ENCODE measurements at places on chromosomes 4 and X.

- H3K4me1 ChIP-seq = peaks cover 12% of the 10 kb centered on the region
- no peak for DNase-seq
- peaks cover 21% of the 10 kb centered on the region for H3K36me3 ChIP-seq
- H3K27ac ChIP-seq = no peak overlapping the region
- H3K27me3 ChIP-seq = no peaks in the 10 kb centered on the region
These were observed 5.1 kb downstream of the CD40LG start for GRCh38 chrX:136652822-136653723.

- H3K36me3 ChIP-seq = no peaks in the 10 kb centered on the region
- H3K4me3 ChIP-seq = no peak overlapping the region
- no peak overlapping the region for H3K27ac ChIP-seq
- H3K27me3 ChIP-seq = peaks cover 5% of the 10 kb centered on the region
These were observed 14.5 kb downstream of the AFP start for GRCh38 chr4:73450398-73451004.

GRCh38 chr4:148300877-148301276, 141.3 kb downstream of the NR3C2 start:
- no peaks in the 10 kb centered on the region for H3K4me1 ChIP-seq
- H3K36me3 ChIP-seq = peaks cover 2% of the 10 kb centered on the region
- H3K4me3 ChIP-seq = no peak overlapping the region
- no peak overlapping the region for H3K27ac ChIP-seq
- DNase-seq = no peak

DNA sequence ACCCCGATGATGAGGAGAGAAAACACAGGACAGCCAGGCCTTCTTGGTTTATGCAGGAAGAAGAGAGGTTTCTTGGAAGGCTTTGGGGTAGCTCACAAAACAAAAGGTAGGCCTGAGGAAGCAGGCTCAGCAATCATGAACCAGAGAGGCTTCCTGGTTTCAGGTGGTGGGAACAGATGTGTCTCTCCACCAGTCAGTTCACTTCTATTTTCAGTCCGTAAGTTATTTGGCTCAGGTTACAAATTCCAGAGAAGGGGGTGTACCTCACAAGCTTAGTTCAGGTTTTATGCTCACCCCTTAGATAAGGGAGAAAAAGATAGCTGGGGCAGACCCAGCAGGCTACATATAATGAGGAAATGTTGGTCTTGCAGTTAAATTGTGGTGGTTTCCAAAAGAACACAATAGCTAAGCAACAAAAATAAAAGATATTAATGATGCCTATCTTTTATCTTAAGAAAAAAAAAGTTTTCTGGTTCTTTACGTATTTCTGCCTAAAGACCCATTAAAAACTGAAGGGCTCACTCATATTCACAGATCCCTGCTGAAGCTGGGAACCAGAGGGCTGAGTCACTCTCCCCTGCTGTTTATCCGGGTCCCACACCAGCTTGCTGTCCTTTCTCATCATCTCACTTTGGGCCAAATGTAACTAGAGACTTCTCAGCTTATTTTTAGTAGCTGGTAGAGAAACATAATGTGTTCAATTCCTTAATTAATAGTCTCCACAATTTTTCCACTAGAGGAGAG, 177.0 kb downstream of the CAMK2D start:
- peaks cover 19% of the 10 kb centered on the region for H3K4me1 ChIP-seq
- no peak for DNase-seq
- no peaks in the 10 kb centered on the region for H3K27me3 ChIP-seq
- no peak overlapping the region for H3K4me3 ChIP-seq

- no peak overlapping the region for H3K27ac ChIP-seq
- no peak for DNase-seq
- no peaks in the 10 kb centered on the region for H3K27me3 ChIP-seq
These were observed 4.6 kb downstream of the RTL9 start for GRCh38 chrX:110363244-110363643.

- H3K27ac ChIP-seq = no peak overlapping the region
- no peaks in the 10 kb centered on the region for H3K4me1 ChIP-seq
- H3K36me3 ChIP-seq = no peaks in the 10 kb centered on the region
- DNase-seq = no peak
These were observed 85.8 kb downstream of the MID1 start for GRCh38 chrX:10534611-10535010.

GRCh38 chr4:4594285-4594920, 52.6 kb upstream of the STX18 start:
- H3K27me3 ChIP-seq = no peaks in the 10 kb centered on the region
- H3K36me3 ChIP-seq = peaks cover 22% of the 10 kb centered on the region
- no peak for DNase-seq
- H3K4me1 ChIP-seq = peaks cover 2% of the 10 kb centered on the region
- H3K4me3 ChIP-seq = no peak overlapping the region
- no peak overlapping the region for H3K27ac ChIP-seq

DNA sequence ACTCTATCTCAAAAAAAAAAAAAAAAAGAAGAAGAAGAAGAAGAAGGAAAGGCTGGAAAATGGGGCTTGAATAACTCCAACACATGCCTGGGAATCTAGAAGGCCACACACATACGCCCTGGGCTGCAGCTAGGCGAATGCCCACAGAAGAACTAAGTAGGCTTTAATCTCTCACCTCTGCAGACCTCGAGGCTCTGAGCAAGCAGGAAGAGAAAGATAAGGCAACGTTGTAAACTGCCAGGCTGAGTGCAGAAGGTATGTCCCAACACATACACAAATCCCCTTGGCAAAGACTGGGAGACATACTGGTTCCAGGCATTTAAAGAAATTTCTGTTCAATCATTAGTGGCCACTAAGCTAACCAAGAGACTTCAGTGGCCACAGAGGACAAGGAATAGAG, 18.4 kb downstream of the SLC38A5 start:
- no peak overlapping the region for H3K27ac ChIP-seq
- no peaks in the 10 kb centered on the region for H3K27me3 ChIP-seq
- H3K4me1 ChIP-seq = no peaks in the 10 kb centered on the region

DNA sequence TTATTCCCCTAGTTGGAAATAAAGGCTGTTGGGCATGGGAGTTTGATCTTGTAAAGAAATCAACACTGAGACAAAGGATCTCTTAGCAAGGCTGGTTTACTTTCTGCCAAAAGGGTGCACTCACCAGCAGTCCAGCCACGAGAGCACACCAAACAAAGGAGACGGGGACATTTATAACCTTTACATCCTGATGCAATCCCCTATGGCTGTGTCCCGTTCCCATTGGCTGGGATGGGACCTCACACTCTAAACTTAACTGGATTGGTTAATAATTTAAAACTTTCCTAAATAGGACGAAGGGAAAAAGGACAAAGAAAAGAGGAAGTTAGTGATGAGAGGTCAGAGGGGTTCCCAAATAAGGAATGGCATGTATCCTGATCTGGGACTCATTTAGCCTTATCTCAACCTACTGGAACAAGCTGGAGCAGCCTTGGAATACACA, 17.9 kb downstream of the METAP1 start:
- H3K27me3 ChIP-seq = no peaks in the 10 kb centered on the region
- H3K4me1 ChIP-seq = peaks cover 2% of the 10 kb centered on the region
- peaks cover 73% of the 10 kb centered on the region for H3K36me3 ChIP-seq

DNA sequence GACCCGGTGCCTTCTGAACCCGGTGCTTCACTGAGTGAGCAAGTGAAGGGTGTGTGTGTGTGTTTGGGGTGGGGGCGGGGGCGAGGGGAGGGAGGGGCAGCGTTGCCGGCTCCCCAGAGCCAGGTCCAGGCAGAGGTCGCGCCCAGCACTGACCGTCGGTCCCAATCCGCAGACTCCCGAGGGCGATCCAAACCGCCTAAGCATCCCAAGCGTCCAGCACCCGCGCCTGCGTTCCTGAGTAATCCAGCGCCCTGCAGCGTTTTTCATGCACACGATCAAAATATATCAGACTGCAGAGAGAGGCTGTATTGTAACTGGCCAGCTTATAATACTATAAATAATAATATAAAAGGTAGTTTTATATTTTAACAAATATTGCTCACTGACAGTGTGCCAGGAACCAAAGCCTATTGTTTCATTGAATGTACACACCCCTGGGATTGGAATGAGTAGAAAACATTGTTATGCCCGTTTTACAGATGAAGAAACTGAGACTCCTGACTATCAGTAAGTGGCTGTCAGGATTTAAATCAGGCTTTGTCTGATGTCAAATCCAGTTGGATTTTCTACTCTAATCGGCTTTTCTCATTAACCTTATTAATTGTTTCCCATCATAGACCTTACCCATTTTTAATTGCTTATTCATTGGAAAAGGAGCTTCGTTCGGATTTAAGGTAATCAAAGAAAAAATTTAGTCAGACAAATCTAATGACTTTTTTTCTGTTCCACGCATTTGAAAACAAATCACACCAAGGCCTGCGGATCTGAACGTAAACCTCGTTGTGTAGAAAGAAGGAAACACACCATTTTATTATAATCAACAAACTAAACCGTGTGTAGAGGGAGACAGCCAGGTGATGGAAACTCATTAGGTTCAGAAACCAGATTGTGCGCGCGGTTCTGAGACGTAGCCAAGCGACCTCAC, 4.0 kb upstream of the NKX3-2 start:
- peaks cover 2% of the 10 kb centered on the region for H3K36me3 ChIP-seq
- peaks cover 79% of the 10 kb centered on the region for H3K27me3 ChIP-seq

GRCh38 chrX:17082831-17083230, 136.4 kb downstream of the REPS2 start:
- peaks cover 7% of the 10 kb centered on the region for H3K27me3 ChIP-seq
- H3K36me3 ChIP-seq = no peaks in the 10 kb centered on the region
- no peak for DNase-seq
- no peak overlapping the region for H3K27ac ChIP-seq
- no peaks in the 10 kb centered on the region for H3K4me1 ChIP-seq

GRCh38 chrX:39310891-39311290, 509.6 kb downstream of the MID1IP1 start:
- peaks cover 3% of the 10 kb centered on the region for H3K36me3 ChIP-seq
- H3K27ac ChIP-seq = peak overlapping the region; percentile 79
- no peaks in the 10 kb centered on the region for H3K27me3 ChIP-seq
- H3K4me1 ChIP-seq = peaks cover 29% of the 10 kb centered on the region
- H3K4me3 ChIP-seq = peak overlapping the region; percentile 40

DNA sequence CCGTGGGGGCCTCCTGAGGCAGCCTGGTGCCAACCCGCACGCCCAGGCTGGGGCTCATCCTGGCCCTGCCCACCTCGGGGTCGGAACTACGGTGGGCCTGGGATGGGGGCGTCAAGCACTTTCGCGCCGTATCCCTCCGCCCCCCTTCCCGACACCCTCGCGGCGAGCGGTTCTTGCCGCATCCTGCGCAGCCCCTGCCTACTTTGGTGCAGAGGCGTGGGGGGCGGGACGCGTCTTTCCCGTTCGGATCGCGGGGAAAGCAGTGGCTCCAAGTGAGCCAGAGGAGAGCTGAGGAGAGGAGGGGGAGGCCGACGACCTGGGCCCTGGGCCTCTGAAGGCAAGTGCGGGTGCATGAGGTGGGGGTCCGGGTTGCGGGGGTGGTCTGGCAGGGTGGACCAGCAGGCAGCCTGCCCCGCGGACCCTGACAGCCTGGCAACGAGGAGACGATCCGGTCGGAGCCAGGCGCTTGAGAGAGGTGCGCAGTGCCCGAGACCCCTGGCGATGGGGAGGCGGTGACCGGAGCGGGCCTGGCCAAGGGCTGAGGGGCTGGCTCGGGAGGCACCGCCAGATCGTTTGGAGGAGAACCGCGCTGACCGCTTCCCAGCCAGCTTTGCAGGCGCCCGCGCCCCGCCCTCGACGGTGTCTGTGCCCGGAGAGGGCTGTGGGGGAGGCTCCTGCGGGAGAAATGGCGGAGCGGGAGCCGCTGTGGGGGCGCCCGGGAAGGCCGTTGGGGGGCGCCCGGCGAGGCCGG, at the start of gene GPRASP2:
TSS of gene GPRASP2 (plus strand) at position 233 of the 751 bp plus-strand sequence. CDS start 2,422 bp downstream, outside the sequence.
- H3K36me3 ChIP-seq = no peaks in the 10 kb centered on the region
- peak; percentile 40 for DNase-seq
- H3K27me3 ChIP-seq = peaks cover 15% of the 10 kb centered on the region
- H3K4me3 ChIP-seq = peak within 1 kb of the TSS; percentile 84

DNA sequence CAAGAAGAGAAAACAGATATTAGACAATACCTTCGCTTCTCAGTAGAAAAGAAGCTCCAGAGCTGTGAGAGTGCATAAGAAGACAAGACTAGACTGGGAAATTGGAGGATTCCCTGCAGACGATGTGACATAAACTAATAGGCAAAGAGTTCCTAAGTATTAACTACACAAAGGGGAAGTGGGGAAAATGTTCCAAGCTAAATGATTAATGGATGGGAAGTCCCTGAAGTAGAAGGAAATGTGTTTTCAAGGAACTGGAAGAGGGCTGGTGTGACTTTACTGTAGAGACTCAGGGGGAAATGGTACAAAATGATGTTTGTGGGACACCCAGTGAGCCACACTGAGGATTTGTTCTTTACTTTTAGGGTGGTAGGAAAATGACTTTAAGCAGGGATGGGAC, 69.7 kb upstream of the DCLK2 start:
- no peak for DNase-seq
- H3K27me3 ChIP-seq = peaks cover 16% of the 10 kb centered on the region
- no peak overlapping the region for H3K27ac ChIP-seq
- no peaks in the 10 kb centered on the region for H3K4me1 ChIP-seq
- H3K36me3 ChIP-seq = no peaks in the 10 kb centered on the region
- no peak overlapping the region for H3K4me3 ChIP-seq

- no peaks in the 10 kb centered on the region for H3K27me3 ChIP-seq
- no peaks in the 10 kb centered on the region for H3K4me1 ChIP-seq
- H3K4me3 ChIP-seq = no peak overlapping the region
These were observed 160.3 kb upstream of the FRG1 start for GRCh38 chr4:189780391-189780790.

DNA sequence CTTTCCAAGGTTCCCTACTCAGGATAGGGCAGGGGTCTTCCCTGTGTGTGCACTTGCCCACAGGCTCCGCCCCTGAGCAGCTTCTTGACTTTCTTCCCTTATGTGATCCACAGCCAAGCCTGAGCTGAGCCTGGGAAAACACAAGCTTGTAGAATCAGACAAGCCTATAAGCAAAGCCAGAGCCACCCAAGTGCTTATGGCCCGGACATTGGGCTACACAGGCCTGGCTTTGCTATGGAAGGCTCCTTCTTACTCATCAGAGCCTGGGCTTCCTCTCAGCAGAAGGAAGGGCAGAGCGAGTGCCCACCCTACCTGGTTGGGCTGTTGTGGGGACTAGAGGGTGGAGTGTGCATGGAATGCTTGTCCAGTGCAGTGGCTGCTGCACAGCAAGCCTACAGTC, 1.3 kb upstream of the TNIP2 start:
- peaks cover 4% of the 10 kb centered on the region for H3K36me3 ChIP-seq
- no peak for DNase-seq
- H3K4me1 ChIP-seq = peaks cover 24% of the 10 kb centered on the region
- peak overlapping the region; percentile 40 for H3K4me3 ChIP-seq
- H3K27me3 ChIP-seq = no peaks in the 10 kb centered on the region
- no peak overlapping the region for H3K27ac ChIP-seq

DNA sequence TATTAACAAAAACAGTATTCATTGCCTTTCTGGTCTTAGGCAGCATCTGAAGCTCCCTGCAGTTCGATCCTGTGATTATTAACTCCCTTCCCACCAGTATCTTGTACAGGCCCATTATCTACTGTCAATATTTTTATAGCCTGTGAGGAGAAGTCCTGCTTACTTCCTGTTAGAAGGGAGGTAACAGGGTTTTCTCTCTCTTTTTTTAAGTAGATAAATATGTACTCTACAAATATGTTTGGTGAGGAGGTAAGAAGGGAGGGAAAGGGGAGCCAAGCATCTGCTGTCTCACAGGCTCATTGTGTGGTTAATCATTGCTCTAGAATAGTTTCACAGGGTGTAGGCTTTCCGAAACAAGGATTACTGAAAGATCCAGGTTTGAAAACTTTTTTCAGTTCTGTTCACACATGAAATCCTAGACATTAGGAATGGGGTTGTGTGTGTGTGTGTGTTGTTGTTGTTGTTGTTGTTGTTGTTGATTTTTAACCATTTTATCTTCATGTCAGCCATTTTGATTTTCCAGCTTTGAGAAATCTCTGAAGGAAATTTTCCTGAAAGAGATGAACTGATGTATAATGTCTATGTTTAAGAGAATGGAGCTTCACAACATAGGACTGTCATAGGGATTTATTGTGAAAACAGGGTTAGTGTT, 14.2 kb downstream of the ATOH1 start:
- H3K4me1 ChIP-seq = no peaks in the 10 kb centered on the region
- no peak overlapping the region for H3K4me3 ChIP-seq
- no peaks in the 10 kb centered on the region for H3K36me3 ChIP-seq
- no peaks in the 10 kb centered on the region for H3K27me3 ChIP-seq

Data from activated naive CD8-positive, alpha-beta T cell treated with anti-CD3 and anti-CD28 coated beads, Interleukin-2, amount 10 ng/mL, durations not matched to agents 7 days and 5 days (primary cell).